ENCODE measurements at places on chromosomes 6 and 20.

- DNase-seq: no peak
Measured at GRCh38 chr6:150535818-150536220, 63.9 kb upstream of the PLEKHG1 start.

DNA sequence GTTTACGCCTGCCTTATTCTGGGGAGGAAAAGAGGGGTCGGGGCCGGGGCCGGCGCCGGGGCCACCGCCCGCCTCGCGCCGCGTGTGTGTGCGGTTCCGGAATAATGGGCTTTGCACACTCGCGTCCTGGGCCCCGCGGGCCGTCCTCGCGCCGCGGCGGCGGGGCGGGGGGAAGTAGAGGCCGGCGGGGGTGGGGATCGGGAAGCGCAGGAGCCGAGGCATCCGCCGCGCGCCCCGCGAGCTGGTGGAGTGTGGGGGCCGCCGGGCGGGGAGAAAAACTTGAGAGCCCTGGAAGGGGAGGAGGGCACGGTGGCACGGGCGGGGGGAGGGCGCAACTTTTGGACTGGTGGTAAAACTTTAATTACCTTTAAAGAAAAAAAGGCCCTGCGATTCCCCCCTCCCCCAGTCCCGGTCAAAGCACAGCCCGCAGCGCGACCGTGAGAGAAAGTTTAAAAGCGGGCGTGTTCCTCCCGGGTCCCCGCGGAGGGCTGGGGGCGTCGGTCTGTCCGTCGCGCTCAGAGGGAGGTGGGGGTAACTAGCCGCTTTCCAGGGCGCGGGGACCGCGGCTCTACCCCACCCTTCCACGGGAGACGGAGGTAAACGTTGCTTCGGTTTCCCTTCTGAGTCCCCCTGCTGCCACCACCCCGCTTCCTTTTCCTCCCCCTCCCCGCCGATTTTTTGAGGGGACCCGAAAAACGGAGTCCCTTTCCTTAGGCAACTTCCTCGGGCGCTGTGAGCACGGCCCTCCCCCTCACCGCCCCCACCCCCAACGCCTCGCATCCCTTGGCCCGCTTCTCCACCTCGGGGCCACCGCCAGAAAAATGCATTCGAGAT, 1.9 kb downstream of the L3MBTL3 start:
- DNase-seq: peak; percentile 20

- DNase-seq: no peak
Measured at GRCh38 chr6:32212076-32212760, 11.6 kb downstream of the NOTCH4 start.

GRCh38 chr20:24423390-24424313, 45.8 kb upstream of the SYNDIG1 start:
- DNase-seq: no peak

DNA sequence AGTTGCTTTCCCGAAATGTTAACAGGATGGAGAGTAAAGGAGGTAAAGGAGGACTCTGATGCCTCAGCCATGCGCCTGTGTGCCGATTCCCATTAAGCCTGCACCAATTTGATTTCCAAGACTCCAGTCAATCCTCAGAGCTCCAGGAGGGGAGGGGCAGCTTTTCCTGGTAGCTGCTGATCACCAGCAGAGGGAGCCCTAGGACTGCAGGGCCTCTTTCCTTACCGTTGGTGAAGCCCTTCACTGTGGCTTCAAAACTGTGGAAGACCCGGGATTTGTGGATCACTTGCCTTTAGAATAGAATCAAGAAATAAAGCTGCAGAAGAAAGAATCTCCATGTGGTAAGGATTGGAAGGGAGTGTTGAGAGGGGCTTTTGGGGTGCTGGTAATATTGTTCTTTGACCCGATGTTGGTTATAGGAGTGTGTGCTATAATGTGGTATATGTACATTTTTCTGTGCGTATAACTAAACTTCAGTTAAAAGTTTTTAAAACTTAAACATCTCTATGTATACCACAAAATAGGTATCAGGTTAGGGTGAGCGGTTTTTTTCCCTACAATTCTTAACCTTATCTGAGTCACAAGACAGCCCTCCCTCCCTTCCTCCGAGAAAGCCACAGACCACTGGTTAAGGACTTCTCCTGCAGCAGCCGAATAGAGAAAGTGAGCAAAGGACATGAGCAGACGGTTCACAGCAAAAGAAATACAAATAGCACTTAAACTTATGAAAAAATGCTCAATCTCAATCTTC, 6.9 kb upstream of the OSER1 start:
- peak; percentile 70 for DNase-seq

DNA sequence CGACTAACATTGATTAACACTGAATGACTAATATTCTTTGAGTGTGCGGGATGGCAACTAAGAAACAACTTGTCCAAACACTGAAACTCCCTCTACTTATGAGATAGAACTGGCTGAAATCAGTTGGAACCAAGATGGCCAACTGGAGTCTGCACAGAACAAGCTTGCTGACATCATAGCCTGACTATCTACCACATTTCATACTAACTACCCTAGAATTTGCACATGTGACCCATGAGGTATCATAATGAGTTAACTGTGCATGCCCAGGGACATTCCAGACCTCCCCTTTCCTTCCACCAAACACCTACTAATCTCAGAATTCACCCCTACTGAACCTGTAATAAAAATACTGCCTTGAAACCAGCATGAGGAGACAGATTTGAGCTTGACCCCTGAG, 43.2 kb downstream of the PHIP start:
- DNase-seq: no peak

DNA sequence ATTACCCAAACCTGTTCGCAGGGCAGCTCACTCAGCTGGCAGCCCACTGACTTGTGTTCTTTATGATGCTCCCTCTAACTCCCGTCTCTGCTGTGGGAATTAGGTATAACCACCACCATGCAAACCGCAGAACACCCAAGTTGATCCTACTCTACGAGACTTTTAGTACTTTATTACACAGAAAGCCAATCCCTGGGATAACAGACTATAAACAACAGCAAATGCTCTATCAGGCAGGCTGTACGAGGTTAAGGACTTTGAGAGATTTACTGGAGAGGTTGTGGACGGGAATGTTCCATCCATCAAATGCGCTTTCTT, 241.1 kb downstream of the FOXC1 start:
- DNase-seq: no peak

GRCh38 chr20:24953621-24954133, 4.6 kb downstream of the CST7 start:
- no peak for DNase-seq

DNA sequence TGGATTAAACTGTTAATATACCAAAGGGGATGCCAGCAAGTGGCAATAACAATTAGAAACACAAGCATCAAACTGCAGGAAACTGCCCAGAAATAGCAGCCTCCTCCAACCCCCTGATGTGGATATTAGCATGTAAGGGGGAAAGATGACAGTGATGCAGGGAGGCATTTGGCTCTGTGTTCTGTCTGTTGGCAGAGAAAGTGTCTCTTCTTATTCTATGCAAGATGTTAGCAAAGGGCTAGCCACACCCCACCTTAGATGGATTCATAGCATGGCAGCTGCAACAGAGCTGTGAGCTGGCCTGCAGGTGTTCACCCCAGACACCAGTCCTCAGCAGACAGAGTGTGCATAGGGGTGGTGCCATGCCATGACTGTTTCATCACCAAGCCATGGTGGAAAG, 38.0 kb downstream of the SCP2D1 start:
- DNase-seq: no peak

DNA sequence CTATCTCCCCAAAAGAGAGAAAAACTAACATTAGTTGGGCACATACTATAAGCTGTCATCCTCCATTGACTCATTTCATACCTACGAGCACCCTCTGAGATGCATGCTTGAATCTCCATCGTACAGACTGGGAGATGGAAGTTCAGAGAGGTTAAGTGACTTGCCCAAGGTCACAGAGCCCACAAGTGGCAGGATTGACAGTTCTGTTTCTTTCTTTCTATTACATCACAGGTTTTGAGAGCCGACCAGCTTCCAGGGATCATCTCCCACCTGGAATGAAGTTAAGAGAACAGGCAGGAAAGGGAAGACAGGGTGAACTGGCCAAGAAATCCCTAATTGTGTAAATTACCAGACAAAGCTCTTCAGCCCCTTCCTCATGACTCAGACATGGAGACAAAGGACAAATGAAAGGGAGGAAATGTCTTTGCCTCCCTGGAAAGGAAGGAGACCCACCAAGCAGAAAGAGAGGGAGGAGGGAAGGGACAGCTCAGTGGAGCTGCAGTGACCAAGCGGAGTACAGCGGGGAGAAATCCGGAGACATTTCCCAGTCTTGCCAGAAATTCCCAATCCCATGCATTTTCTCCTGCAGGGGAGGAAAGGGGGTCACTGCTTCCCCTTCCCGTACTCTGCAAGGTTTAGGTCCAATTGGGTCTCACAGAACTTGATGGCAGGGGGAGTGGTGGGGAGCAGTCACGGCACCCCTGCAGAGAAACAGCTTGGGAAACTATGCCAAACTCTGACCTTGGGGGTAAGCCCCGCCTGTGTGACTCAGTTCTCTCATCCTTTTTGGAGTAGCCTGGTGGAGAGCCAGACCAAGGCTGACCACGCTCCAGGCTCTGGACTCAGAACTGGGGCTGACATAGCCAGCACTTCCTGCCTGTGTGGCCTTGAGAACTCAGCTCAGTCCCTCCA, 154.3 kb downstream of the ANKRD60 start:
- DNase-seq: no peak

- no peak for DNase-seq
Measured at GRCh38 chr20:45495501-45495941, 19.9 kb downstream of the SPINT3 start.

DNA sequence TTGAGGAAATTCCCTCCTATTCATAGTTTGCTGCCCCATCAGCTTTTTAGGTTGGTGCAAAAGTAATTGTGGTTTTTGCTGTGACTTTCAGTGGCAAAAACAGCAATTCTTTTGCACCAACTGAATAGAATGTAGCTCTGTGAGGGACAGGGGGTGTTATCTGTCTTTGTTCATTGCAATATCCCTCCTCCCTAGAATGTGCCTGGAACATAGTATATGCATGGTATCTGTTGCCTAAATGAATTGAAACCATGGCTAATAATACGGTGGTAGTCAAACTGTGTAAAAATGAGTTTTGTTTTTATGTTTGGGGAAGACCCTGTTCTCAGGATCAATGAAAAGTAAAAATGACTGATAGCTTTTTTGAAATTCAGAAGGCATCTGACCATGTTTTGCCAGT, 45.1 kb downstream of the SCAND1 start:
- DNase-seq: no peak

- DNase-seq: no peak
Measured at GRCh38 chr20:10313701-10314100, 95.1 kb downstream of the SNAP25 start.

DNA sequence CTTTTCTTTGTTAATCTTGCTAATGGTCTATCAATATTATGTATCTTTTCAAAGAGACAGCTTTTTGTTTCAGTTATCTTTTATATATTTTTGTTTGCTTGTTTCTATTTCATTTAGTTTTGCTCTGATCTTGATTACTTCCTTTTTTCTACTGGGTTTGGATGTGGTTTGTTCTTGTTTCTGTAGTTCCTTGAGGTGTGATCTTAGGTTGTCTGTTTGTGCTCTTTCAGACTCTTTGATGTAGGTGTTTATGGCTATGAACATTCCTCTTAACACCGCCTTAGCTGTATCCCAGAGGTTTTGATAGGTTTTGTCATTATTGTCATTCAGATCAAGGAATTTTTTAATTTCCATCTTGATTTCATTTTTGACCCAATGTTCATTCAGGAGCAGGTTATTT, 26.8 kb upstream of the TNFAIP3 start:
- no peak for DNase-seq

Data from T-cell (primary cell).